ENCODE measurements at places on chromosomes 3 and 15.
A peak's percentile ranks its signal among the peaks of the same experiment; 100 is the strongest.

GRCh38 chr3:123582315-123582714 is 2.5 kb downstream of the HACD2 start:
- peak; percentile 77 for DNase-seq

DNA sequence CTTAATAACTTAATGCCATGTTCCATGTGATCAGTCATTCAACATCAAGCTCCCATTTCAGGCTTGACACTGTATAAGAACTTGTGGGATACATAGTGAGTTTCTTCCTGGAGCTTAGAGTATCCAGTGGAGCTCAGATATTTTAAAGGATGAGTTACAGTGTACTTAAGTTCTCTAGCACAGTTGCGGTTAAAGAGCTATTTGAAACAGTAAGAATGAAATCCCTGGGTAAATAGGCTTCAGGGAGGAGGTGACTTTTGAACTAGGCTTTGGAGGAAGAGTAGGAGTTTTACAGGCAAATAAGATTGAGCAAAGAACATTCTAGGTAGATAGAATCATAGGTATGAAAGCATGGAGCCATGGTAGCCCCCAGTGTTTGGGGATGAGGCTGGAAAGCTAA is 3.8 kb downstream of the ZNF592 start:
- DNase-seq = no peak

DNA sequence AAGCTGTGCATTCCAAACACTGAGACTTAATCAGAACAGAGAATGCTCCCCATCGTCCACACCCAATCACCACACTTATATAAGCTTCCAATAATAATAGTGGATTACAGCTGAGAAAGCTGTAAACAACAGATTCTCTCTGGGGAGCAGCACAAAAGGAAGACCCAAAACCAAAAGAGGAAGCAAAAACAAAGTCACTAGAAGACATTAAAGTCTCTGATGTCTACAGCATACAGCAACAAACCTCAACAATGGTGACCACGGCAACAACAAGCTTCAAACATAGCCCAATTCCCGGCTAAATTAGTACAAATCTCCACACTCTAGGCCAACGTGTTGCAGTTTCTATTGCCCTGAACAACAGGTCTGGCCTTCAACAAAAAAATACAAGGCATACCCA is 37.7 kb downstream of the ZDHHC23 start:
- no peak for DNase-seq

DNA sequence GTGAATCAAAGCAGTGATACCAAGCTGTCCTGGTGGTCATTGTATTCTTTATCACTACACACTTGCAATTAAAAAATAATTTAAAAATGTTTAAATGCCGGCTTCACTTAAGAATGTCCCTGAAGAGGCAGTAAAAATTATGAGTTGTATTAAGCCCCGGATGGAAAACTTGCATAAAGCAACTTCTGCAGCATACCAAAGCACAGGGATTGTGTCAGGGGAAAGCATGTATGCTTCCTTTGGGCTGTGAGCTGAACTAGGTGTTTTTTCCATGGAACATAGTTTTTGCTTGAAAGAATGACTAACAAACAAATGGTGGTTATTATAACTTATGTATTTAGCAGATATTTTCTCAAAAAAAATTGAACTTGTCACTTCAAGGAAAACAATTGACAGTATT is 143.1 kb downstream of the ARNT2 start:
- no peak for DNase-seq

DNA sequence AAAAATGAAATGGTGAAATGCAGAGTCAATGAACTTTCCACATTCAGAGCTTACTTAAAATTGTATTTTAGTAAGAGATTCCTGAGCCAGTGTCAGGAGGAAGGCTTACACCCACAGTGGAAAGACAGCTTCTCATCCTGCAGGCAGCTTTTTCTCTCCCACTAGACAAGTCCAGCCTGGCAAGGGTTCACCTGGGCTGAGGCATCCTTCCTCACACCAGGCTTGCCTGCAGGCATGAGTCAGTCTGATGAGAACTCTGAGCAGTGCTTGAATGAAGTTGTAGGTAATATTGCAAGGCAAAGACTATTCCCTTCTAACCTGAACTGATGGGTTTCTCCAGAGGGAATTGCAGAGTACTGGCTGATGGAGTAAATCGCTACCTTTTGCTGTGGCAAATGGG is 3.1 kb downstream of the CCR4 start:
- no peak for DNase-seq

GRCh38 chr3:169110633-169111032 is 552.9 kb downstream of the MECOM start:
- no peak for DNase-seq

DNA sequence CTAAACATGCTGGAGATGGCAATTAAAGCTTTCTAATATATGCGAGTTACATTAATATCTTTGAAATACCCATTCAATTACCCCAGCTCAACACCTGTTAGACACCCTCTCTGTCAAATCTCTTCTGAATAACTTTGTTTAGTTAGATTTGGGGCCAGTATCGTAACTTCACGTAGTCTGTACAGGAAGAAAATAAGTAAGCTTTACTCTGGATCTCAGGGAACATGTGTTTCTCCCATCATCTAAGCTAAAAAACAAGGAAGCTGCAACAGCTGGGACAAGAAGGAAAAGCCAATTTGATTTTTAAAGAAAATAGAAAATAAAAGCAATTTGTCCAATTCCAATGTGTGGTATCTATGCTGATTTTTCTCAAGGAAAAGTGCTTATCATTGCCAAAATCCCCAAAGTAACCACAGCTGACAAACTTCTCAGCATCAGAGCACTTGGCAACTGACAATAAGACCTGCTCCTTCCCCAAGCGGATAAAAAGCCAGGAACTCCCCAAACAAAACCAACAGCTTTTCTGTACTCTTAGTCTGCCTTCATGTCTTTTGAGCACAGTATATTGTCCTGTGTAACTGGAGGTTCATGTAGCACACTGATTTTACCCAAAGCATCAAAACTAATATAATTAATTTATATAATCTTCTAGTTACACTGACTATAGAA is 279.1 kb downstream of the ZBTB20 start:
- DNase-seq = no peak

DNA sequence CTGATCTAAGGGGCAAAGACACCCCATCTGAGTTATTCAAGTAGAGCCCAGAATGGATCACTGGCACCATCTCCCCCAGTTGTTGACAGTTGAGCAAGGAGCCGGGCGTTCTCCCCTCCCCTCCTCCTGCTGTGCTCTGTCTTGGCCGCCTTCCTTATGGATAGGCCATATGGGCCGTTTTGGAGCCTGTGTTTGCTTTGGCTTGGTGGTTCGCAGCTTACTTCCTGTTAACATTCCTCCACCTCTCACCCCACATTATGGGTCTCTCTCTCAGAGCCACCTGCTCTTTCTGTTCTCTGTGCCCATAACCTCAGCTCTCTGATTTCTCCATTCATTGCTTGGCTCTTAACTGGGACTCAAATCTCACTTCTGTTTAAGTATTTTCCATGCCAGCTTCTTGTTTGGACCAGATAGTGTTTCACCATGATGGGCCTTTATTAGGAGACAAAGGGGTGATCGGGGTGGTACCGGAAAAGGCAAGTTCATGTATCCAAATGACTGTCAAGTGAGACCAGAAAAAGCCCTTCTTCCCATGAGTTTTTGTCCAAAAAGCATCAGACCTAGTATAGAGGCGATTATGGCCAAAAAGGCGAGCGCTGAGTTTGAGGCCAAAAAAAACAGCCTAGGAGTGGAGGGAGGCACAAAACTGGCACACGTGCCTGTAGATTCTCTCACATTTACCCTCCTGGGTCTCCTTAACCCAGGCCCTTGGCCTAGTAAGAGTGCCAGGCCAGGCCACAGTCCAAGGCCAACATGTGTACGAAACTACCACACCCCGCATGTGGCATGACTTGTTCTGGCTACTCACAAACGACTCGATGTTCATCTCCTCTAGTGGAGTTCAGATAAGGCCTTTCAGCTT is 62.6 kb downstream of the DUT start:
- DNase-seq = no peak

GRCh38 chr15:62857411-62857853 is 185.1 kb upstream of the TPM1 start:
- no peak for DNase-seq

GRCh38 chr3:10542518-10542917 is 37.1 kb upstream of the ATP2B2 start:
- no peak for DNase-seq

DNA sequence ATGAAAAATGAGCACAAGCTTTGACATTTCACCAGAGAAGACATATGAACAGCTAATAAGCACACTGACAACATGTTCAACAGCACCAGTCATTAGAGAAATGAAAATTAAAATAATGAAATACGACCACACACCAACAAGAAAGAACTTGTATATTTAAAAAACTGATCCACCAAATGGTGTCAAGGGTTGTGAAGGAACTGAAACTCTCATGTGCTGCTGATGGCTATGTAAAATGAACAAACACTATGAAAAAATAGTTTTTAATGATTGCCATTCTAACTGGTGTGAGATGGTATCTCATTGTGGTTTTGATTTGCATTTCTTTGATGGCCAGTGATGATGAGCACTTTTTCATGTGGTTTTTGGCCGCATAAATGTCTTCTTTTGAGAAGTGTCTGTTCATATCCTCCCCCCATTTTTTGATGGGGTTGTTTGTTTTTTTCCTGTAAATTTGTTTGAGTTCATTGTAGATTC is 193.8 kb downstream of the SCAPER start:
- no peak for DNase-seq

DNA sequence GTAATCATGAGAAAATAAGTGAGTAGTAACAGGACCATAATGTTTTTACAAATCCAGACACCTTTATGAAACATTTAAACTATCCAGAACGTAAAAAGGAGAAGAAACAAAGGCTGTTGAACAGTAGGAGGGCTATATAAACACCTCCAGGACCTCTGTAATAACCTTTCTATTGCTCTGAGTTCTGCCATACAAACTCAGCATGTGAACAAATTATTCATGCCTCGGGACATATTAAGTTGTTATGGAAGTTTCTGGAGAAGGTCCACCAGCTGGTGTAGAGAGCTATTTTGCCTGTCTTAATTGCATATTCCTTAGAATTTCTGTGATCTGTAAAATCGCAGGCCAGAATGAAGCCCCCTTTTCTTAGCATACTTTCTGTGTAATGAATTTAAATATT is 256.3 kb downstream of the UBE2E2 start:
- DNase-seq = no peak

GRCh38 chr3:128683957-128684356 is 33.3 kb upstream of the RPN1 start:
- DNase-seq = no peak

DNA sequence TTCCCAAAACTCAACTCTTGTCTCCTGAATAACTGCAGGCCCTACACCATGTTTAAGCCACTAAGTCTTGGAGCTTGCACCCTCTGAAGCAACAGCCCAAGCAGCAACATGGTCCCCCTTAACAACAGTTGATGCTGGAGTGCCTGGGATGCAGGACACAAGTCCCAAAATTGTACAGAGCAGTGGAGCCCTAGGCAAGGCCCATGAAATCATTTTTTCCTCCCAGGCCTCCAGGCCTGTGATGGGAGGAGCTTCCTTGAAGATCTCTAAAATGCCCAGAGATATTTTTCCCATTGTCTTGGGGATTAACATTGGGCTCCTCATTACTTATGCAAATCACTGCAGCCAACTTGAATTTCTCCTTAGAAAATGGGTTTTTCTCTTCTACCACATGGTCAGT is 311.9 kb upstream of the EPHA3 start:
- no peak for DNase-seq

DNA sequence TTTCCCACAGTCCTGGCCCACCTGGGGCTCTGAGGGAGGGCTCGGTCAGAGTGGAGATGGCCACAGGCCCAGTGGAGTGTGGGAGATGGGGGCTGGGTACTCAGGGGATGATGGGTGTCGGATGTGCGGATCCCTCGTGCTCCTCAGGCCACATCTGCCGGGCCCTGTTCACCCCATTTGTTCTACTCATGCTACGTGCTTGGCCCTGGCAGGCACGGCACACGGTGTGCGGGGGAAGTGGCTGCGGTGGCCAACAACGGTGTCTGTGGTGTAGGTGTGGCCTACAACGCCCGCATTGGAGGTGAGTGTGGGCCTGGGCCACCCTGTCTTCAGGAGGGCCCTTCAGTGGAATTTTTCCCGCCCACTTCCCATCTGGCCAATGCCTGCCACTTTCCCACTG is 7.0 kb upstream of the FES start:
- no peak for DNase-seq

DNA sequence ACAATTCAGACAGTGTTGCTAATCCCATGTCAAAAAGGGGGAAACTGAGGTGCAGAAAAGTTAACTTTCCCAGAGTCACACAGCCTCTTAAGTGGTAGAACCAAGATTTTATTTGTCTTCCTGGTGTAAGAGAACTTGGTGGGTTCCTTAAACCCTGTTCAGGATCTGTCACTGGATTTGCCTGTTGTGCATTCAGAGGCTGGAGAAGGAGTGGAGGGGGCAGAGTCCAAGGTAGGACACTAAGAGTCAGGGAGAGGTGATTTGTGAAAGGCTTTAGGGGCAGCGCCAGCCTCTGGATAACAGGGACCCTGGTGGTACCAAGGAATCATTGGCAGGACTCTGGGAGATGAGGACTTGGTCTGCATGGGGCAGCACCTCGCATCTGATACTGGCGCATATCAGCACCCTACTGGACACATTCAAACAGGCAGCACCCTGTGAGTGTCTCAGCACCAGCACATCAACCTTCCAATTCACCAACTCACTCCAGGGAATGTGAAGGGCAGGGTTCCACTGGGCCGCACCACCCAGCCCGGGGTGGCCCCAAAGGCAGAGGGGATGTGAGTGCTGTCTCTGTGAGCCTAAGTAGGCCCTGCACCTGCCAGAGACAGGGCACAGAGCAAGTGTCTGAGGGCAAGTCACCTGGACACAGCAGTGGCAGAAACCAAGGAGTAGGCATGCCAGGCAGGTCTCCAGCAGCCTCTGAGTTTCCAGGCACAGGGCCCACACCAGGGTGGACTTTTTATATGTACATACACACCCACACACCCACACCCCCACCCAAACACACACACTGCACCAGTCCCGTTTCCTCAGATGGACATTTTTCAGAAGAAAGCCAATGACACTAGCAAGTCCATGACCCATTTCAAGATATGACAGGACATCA is 71.6 kb downstream of the LIPC start:
- peak; percentile 34 for DNase-seq

- DNase-seq = no peak
Measured at GRCh38 chr3:5644773-5645670, 457.5 kb downstream of the EDEM1 start.

DNA sequence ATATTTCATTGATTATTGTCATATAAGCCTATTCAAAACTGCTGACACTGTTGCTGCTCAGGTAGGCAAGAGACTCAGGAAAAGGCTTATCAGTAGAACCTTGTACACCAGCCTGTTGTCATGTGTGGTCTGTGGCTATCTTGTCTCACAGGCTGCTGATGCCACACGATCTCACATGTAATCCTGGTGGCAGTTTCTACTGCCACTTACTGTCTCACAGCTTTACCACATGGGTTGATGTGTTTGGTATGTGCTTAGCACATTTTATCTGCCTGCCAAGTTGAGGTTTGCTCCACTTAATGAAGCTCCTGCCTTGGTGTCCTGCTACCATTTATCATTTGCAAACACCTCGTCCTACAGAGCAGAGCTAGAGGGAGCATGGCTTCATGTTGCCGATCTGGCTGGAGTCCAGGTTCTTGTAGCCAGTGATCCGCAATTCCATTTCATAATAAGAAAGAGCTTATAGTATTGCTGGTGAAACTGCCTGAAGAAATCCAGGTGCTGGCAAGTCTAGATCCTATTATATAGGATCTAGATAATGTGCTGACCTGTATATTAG is 637.9 kb downstream of the NLGN1 start:
- DNase-seq = no peak
